Left ventricle myocardium superior (tissue), 1 donor: ENCODE measurements at places on chromosomes 2 and 18.

- no peak for DNase-seq
Measured at GRCh38 chr2:7857904-7858303, 824.0 kb upstream of the ID2 start.

GRCh38 chr2:148978706-148979105 lies 59.8 kb upstream of the LYPD6B start:
- DNase-seq, result no peak

GRCh38 chr18:77112747-77113092 lies 19.9 kb downstream of the MBP start:
- DNase-seq, result no peak

- no peak for DNase-seq
Measured at GRCh38 chr2:190929919-190930318, 49.3 kb downstream of the GLS start.

DNA sequence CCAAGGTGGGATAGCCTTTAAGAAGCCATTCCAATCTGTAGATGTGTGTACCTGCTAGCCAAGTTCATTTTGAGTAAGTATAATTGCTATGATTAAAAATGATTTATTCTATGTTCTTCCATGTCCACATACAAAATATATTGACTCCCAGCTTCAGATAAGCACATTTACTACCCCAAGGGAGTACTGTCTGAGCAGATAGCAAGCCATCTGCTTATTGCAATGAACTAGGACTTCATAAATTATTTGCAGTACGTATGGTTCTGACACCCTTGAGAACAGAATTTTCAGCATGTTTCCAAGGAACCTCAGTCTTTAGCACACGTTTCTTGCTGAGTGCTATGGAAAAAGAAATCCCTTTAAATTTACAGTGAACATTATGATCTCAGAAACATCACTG lies 28.2 kb downstream of the ABCG5 start:
- DNase-seq, result no peak

GRCh38 chr18:30870466-30870865 lies 172.1 kb downstream of the DSC3 start:
- no peak for DNase-seq
